Activated naive CD4-positive, alpha-beta T cell treated with Interleukin-2 at 50 U/mL for 16 hours (primary cell): ENCODE measurements at places on chromosomes 12 and 14.

GRCh38 chr14:93987815-93988476 lies 9.2 kb upstream of the CCDC197 start:
- no peak for DNase-seq

GRCh38 chr12:92624236-92624635 lies 78.6 kb upstream of the PLEKHG7 start:
- DNase-seq = no peak

DNA sequence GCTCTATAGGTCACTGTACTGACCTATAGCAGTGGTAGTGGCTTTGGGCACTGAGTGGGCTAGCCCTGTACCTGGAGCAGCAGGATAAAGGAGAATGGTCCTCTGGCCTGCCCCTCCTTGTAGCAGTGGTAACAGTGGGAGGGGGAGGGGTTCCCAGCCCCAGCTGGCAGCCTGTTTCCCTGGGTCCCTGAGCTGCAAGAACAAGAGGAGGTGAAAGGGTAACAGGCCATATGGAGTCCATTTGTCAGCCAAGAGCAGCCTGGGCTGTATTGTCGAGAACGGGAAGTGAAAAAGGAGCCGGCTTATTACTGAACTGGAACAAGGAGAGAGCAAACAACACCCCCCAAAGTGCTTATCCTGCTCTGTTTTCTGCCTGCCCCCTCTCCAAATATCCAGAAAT lies 73.8 kb upstream of the SRSF5 start:
- no peak for DNase-seq

GRCh38 chr12:58966939-58967338 lies 46.6 kb upstream of the LRIG3 start:
- no peak for DNase-seq

DNA sequence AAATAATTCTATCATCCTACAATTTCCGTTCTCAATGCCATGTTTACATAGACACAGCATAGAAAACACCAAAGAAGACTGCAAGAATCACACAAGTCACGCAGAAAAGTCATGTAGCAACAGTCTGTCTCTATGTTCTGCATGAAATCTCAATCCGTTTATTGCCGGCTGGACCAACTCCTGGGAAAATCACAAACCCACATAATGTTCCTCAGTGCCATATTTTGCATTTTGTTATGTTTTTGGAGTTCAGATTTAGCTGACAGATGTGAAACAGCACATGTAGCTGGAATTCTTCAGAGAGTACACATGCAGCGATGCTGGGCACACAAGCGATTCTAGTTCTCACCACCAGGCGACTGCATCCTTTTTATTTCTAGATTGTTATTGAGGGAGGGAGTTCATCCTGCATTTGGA lies 193.1 kb downstream of the APAF1 start:
- no peak for DNase-seq

GRCh38 chr12:754851-755562 lies 2.6 kb downstream of the WNK1 start:
- DNase-seq = peak; percentile 17

- no peak for DNase-seq
These were observed 12.2 kb downstream of the TMTC2 start for GRCh38 chr12:82698708-82699564.

DNA sequence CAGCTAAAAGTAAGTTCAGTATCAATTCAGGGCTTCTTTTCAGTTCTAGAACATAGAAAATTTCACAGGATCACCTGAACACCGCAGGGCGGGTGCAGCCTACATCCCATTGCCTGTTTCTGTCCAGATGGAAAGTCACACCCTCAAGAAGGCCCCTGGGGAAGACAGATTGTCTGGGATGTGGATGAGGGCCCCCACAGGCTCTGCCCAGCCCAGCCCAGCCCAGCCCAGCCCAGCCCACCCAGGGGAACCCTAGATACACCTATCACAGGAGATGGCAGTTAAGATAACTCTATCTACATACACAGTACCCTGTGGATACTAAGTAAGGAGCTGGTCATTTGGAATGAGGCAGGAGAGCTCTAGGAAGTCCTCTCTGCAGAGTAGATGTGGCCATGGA lies 68.4 kb downstream of the DPF3 start:
- DNase-seq = no peak

- DNase-seq = no peak
These were observed 96.2 kb upstream of the SLC38A2 start for GRCh38 chr12:46468813-46469212.

DNA sequence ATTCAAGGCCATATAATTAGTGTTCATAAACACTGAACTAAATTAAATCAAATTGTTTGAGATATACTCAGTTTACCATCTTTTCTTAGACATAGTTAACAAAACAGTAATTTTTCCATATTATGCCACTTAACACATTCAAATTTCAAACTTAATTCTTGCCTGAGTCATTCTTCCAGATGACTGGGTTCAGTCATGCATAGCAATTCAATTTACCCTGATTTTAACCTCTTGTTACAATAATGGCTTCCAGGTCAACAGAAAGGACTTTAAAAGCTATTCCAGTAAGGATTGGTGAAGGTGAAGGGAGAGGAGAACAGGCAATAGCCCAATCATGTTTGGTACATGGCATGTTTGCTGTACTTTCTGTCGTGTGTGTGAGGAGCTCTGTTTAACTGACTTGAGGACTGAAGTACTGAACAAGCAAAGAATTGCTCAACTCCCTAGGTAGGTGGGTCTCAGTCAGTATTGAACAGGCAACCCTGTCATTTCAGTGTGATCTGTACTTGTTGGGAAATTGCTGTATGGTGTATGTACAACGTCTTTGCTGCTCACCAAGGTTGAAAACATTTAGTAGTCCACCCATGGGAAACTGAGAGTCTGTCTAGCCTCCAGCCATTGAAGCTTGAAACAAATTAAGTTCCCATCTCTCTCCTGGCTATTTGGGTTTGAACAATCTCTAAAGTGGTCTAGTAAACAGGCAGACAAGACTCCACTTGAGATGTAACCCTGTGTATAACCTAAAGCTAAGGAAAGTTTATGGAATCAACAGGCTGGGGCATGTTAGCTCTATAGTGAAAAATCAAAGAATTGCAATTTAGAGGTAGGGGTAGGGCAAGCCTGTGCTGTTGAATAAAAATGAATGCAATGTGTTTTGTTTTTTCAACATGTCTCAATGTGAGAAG lies 327.2 kb downstream of the BTG1 start:
- DNase-seq = no peak

DNA sequence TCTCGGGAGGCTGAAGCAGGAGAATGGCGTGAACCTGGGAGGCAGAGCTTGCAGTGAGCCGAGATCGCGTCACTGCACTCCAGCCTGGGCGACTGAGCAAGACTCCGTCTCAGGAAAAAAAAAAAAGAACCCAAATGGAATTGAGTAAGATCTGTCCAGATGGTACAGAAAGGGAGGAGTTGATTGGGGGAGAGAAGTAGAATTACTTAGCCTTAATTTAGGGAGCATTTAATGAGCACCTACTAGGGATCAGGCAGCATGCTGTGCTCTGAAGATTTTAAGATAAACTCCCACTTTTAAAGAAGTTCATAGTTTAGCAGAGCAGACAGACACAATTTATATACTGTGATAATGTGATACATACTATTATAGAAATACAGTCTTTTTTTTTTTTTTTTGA lies 4.5 kb downstream of the RAB5B start:
- no peak for DNase-seq

DNA sequence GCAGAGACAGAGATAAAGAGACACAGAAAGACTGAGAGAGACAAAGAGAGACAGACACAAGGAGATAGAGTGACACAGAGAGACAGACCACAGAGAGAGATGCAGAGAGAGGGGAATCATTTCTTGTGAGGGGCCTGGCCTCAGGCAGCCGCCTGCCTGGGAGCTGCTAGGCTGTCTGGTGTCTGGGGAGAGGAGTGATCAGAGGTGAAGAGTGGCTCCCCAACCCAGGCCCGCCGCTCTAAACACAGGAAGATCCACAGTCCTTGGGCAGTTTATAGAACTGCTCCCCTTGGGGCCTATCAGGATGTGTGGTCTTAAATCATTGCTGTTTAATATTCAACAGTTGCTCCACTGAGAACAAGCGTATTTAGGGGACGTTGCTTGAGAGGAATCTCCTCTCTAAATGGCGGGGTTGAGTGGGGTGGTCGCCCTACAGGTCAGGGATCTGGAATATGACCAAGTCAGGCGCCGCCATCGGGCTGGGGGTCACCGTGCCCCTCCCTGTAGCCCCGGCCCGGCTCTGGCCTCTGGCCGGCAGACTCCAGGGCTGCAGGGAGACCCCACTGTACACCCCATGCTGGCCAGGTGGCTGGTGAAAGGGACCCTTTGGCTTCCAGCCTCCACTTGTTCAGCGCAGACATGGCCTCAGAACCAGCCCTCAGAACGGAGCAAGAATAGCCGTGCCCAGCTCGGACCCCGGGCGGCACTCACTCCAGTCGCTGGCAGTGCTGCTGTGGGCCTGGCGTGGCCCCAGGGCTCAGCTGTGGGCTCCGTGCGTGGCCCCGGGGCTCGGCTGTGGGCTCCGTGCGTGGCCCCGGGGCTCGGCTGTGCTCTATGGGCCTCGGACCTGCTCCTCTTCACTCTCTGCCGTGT lies 89.4 kb downstream of the GALNT9 start:
- no peak for DNase-seq

DNA sequence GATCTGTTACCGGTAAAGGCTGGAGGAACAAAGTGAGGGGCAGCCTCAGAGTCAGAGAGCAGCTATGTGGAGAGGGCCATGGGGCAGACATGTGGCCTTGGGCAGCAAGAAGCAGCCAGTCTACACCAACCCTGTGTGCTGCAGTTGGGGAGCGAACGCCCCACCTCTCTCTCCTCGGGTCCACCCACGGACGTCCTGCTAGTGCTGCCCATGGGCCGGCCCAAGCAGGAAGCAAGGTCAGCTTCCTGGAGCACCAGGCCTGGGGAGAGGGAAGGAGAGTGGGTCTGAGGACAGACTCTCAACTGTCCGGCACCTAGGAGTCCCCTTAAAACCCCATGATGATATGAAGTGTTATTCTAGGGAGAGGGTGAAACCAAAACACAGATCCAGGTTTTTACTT lies 254.8 kb upstream of the FKBP4 start:
- DNase-seq = no peak

DNA sequence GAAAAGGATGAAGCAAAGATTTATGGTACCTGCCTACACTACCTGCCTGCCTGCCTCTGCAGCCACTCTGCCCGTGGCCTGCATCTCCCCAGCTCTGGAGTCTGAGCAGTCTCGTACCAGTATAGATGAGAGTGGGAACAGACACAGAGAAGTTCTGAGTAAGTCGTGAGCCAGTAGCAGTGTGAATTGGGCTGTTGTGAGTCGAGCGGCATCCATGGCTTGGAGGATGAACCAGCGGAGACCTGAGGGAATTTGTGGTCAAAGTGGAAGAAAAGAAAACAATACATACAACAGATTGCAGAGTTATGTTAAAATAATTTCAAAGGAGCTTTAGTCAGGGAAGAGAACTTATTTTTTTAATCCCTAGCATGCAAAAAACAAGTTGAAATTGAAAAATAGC lies 25.3 kb downstream of the C2CD5 start:
- no peak for DNase-seq

DNA sequence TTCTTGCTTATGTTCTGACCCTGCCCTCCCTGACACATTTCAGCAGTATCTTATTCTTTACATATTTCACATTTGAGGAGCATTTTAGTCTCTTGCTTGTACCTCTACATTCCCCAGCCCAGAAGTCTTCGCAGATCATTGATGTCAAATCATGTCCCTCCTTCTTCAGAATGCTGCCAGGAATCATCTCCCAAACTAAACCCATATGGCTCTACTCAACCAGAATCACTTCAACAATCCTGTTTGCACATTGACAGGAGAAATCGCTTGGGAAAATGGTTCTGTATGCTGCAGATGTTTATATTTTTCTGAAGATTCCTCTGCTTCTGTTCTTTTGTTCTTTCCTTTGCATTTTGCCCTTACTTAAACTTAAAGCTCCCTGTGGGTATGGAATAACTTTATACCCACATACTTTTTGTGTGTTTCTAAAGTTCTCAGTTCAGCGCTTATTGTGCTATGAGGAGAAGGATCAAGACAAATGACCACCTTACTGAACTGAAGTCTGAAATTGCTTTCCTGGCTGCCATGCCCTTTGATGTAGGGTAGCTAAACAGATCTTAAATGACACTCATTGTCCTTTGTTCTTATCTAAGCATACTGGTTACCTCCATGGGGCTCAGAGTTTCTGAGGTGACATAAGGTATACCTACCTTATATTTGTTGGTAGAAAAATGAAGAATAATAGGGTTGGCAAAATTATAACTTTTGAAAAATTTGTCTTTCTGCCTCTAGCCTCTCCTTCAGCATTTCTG lies 134.6 kb downstream of the SLC25A21 start:
- no peak for DNase-seq

GRCh38 chr12:46664761-46665287 lies 161.0 kb downstream of the SLC38A4 start:
- no peak for DNase-seq

- no peak for DNase-seq
These were observed 106.5 kb downstream of the TMTC3 start for GRCh38 chr12:88248606-88249005.
